ENCODE measurements at places on chromosomes 11 and 22. TPM values are rescaled to one million over a fixed set of nuclear protein-coding genes. Genes with fewer than 3 reads are reported as not detected.

The INS gene
- polyA plus RNA-seq = not detected

The YPEL4 gene
- polyA plus RNA-seq = not detected

The SHANK3 gene
- not detected for polyA plus RNA-seq

The MUC2 gene
- polyA plus RNA-seq = not detected

The TIMP3 gene
- polyA plus RNA-seq = not detected

DNA sequence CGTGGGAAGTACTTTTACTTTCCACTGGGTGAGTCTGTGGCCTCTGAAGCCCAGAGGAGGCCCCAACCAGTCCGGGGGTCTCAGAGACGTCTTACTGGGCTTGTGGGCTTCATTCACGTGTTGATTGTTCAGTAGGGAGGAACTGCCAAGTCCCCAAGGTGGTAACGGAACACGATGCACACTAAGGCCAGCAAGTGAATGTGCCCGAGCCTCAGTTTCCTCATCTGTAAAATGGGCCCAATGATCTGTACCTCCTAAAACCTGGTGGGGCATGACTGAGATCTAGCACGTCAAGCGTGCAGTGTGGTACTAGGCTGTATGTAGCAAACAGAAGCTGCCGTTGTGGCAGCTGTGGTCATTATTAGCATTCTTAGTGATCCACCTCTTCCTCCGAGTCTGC, 499.1 kb downstream of the MN1 start:
- no peak for DNase-seq

- no peak for DNase-seq
Measured at GRCh38 chr11:60957188-60957587, 5.2 kb upstream of the SLC15A3 start.
